IPS-NIHi11 (cell line): ENCODE measurements at places on chromosomes 1 and 21.

DNA sequence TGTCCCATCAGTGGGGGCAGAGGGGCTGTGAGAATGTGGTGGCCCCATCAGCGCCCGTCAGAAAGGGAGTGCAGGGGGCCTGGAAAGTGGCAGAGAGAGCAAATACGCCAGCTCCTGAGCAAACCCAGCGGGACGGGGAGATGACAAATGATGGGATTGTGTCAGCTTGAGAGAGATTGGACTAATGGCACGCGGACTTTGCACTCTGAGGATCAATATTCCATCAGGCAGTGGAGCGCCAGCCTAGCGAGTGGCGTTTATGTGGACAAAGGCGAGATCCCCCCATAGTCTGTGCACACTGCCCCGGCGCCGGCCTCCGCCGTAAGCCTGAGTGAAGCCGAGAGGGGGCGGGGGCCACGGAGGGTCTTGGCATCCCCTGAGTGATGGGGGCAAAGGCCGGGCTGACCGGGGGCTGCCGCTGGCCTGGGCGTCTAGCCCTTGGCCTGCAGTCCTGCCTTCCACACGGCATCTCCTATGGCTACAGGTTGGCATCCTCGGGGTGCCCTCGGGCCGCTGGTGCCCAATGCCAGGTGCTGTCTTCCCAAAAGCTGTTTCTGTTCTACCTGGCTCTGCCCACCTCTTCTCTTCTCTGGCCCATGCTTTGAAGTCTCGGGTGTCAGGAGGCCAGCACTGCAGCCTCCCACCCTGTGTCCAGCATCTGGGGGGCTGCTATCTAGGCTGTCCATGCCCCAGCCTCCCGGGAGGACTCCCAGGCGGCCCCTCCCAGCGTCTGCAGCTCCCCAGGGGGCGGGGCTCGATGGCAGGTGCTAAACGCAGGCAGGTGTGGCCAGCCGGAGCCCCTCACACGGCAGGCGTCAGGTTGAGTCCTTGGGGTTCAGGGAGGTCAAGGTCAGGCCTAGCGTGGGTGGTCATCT lies 46.5 kb downstream of the PRDM16 start:
- DNase-seq: no peak

DNA sequence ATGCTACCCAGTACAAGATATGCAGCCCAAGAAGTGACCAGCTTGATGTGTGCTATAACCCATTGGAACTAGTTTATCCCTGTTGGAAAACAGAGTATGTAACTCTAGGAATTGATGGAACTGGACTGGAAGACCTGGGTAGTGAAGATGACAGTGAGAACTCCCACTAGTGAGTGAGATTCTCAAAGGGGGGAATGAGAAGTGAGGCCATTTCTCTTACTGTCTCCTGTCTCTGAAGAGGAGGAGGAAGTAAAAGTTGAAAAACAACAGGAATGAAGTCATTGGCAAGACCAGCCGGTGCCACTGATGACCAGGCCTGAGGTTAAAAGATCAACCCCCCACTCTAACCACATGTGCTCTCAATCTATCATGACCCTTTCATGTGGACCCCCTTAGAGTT lies 20.9 kb downstream of the PLA2G2F start:
- no peak for DNase-seq

DNA sequence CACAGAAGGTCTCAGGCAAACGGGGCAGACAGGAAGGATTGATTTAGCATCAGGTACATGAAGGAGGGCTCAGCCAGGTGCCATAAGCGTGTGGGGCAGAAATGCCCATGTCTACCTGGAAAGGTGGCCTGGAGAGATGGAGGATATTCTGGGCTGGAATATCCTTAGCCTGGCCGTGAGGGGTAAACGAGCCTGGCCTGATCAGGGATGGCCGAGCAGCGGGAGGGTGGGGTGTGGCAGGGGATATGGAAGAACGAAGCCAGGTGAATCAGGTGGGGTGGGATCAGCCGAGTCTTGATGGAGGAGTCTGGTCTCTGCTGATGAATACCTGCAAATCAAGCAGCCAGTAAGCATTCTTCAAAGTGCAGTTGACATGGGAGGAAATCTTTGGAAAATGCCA lies 35.5 kb upstream of the TTC22 start:
- DNase-seq: no peak

GRCh38 chr1:234458352-234459017 lies 20.5 kb downstream of the TARBP1 start:
- no peak for DNase-seq

DNA sequence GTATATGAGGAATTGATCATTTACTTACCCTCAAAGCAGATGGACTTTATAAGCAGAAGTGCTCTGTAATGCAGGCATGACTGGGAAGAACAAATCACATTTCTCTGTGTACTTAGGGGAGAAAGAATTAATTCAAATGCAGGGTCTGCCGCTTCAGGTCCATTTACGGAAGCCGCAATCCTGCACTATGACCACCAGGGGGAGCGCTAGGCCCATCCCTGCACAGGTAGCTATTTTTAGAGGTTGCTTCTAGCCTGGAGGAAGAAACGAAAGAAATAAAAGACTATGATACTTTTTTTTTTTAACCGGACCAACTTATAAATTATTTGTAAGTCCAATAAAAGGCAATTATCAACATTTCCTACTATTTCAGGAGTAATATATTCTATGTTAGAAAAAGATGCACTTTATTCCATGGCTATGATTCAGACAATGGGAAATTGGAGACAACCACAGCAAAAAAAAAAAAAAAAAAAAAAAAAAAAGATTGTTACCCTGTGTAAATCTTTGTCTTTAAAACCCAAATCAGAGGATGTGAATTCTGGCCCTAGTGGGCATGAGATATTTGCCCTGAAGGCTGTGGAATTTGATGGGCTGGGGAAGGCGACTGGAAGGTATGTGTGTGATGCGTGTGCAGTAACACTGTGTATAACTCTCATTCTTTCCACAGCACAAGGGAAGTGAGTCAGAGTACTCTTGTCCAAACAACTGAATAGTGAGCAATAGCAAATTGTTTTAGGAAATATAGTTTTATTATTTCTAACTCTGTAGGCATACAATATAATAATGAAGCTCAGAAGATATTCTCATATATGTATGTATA lies 12.9 kb upstream of the FYB2 start:
- peak; percentile 77 for DNase-seq

DNA sequence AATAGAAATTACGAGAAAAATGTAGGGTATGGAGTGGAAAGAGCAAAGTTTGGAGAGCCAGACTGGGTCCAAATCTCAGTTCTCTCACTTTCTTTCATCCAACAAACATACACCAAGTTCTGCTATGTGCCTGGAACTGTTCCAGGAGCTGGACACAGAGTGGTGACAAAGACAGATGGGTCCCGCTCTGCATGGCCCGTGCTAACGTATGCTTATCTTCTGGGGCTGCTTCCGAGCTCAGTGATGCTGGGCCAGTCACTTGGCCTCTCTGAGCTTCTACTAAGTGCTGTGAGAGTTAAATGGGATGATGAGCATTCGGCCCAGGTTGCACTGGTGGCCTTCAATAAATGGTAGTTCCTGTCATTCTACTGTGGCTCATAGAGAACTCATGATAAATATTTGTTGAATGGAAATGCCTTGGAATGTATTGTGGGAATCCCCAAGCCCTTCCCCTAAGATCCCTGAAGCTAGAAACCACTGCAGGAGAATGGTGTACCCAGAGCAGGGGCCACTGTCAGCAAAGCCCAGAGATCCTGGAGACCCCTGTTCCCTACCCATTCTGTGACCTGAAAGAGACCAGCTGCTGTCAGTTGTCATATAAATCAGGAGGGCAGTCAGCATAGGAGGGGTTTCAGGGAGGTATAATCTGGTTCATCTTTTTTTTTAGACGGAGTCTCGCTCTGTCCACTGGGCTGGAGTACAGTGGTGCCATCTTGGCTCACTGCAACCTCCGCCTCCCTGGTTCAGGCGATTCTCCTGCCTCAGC lies 3.8 kb downstream of the LEMD1 start:
- DNase-seq: no peak

GRCh38 chr1:237041795-237042525 lies at the start of gene RYR2:
Gene RYR2, plus strand, starts transcription at chr1:237042184. Its CDS starts 338 bp downstream, at chr1:237042522.
- peak; percentile 87 for DNase-seq

DNA sequence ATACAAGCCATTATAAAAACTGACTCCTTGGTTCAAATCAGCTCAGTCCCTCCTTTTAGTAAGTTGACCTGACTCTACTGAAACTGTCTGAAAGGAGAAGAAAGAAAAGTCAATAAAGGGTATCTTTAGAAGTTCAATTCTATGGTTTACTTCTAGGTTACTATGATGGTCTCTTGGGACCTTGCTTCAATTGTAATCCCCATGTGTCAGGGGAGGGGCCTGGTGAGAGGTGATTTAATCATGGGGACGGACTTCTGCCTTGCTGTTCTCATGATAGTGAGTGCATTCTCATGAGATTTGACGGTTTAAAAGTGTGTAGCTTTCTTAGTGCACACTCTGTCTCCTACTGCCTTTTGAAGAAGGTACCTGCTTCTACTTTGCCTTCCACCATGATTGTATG lies 31.7 kb upstream of the FNBP1L start:
- DNase-seq: no peak

GRCh38 chr21:33339135-33339534 lies 14.4 kb downstream of the IFNAR1 start:
- DNase-seq: no peak

- DNase-seq: peak; percentile 80
Observed at GRCh38 chr1:151165281-151165737, 393 bp downstream of the LYSMD1 start.

GRCh38 chr1:44743211-44743610 lies 3.6 kb downstream of the KIF2C start:
- DNase-seq: no peak

GRCh38 chr1:157852476-157852875 lies 10.9 kb upstream of the CD5L start:
- no peak for DNase-seq

- no peak for DNase-seq
Observed at GRCh38 chr1:87129606-87130005, 199.1 kb upstream of the LMO4 start.

DNA sequence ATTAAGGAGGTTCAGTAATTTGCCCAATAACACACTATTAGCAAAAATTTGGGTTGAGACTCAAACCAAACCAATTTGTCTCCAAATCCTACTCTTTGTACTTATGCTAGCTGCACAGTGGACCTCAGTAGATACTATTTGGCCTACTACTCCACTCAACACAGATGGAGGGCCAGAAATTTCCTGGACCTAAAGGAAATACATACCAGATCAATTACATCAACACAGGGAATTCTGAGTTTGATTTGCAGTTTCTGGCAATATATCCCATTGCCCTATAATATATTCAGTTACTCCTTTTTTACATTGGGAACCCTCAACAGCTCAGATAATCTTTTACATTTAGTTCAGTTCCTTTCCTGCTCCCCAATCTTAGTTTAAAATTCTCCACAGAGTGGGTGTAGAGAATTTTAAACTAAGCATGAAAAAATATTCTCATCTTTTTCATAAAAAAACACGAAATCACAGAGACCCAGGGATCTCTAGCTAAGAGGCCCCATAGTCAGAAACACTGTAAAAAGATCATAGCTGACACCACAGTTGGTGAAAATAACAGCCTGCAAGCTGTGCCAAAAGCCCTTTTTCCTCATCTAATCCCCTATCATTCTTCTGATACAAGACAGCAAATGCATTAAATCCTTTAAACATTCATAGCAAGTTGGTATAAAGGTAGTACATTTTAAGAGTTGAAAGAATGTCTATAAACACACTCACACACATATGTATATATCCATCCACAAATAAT lies 317.7 kb upstream of the ESRRG start:
- DNase-seq: no peak

GRCh38 chr21:44902268-44903049 lies 18.2 kb downstream of the ITGB2 start:
- DNase-seq: no peak

DNA sequence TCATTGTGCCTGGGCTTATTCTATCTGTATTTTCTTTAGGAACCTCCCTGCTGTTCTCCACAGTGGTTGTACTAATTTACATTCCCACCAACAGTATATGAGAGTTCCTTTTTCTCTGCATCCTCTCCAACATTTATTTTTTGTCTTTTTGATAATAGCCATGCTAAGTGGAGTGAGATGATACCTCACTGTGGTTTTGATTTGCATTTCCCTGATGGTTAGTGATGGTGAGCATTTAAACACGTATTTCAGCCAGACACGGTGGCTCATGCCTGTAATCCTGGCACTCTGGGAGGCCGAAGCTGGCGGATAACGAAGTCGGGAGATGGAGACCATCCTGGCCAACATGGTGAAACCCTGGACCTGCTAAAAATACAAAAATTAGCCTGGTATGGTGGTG lies 57.9 kb downstream of the SLAMF6 start:
- no peak for DNase-seq

GRCh38 chr1:90712915-90713730 lies 4.0 kb downstream of the BARHL2 start:
- DNase-seq: no peak

- no peak for DNase-seq
Observed at GRCh38 chr1:7581754-7582459, 189.2 kb upstream of the VAMP3 start.

DNA sequence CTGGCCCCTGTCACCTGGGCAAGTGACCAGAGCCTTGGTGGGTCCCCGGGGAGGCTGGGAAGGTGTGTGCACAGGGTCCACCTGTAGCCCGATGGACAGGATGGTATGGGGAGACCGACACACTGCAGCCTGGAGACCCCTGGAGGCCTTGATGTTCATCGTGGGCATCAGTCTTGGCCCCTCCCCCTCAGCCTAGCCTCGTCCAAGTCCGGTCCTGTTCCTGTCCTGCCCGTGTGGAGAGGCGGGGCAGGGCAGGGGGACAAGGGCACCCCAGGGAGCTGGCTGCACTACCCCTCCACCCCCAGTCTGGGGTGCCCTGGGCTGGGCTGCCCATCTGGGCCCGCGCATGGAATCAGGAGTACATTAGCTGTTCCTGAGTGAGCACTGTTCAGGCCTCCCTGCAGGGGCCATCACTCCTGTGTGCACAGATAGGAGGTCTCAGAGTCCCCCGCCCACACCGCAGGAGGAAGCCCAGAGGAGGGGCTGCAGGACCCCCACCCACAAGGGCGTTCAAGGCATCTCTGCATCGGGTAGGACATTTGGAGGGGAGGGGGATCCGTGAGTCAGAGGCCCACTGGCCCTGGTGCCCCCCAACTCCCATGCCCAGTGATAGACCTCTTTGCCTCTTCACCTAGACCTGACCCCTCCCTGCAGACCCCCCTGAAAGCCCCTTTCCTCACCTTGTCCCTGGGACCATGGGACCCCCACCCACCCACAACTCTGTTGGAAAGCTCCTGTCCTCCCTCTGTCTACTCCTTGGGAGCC lies 63.2 kb downstream of the WNT9A start:
- DNase-seq: peak; percentile 16
